Mesothelial cell of epicardium (in vitro differentiated cells): ENCODE measurements at places on chromosomes 13 and 19. TPM values are rescaled to one million over a fixed set of nuclear protein-coding genes. Genes with fewer than 3 reads are reported as not detected.
A peak's percentile ranks its signal among the peaks of the same experiment; 100 is the strongest.

- no peaks in the 10 kb centered on the region for H3K36me3 ChIP-seq
These were observed 81.2 kb upstream of the STK24 start for GRCh38 chr13:98658131-98658530.

GRCh38 chr19:48689449-48689848 is 6.3 kb upstream of the FUT2 start:
- H3K27ac ChIP-seq: peak overlapping the region; percentile 26
- H3K36me3 ChIP-seq: peaks cover 7% of the 10 kb centered on the region
- no peak overlapping the region for H3K4me3 ChIP-seq
- peaks cover 10% of the 10 kb centered on the region for H3K4me1 ChIP-seq

GRCh38 chr19:54473071-54473891 is at the start of gene CDC42EP5:
CDC42EP5 (minus strand) TSS chr19:54473296; CDS start chr19:54465547, 7,749 bp downstream.
- peaks cover 8% of the 10 kb centered on the region for H3K36me3 ChIP-seq
- DNase-seq: peak; percentile 81
- peak within 1 kb of the TSS; percentile 93 for H3K27ac ChIP-seq
- peak within 1 kb of the TSS; percentile 60 for H3K4me3 ChIP-seq
- H3K4me1 ChIP-seq: peaks cover 42% of the 10 kb centered on the region

DNA sequence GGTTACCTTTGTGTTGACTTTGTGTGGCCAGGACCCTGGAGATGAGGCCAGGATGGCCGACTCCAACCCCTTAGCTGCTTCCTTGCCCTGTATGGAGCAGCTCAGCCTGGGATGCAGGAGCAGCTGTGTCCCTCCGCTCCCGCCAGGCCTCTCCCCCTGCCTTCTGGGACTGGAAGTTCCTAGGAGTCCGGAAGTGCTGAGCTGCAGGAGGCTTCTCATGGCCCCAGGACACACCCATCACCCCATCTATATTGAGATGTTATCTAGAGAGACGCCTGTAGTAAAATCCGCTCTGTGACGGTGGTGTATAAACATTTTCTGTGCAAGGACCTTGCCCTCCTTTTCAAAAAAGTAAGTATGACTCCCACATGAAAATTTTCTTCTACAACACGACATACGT is 27.0 kb downstream of the WTIP start:
- H3K4me1 ChIP-seq: peaks cover 3% of the 10 kb centered on the region
- H3K27ac ChIP-seq: no peak overlapping the region
- H3K36me3 ChIP-seq: no peaks in the 10 kb centered on the region

DNA sequence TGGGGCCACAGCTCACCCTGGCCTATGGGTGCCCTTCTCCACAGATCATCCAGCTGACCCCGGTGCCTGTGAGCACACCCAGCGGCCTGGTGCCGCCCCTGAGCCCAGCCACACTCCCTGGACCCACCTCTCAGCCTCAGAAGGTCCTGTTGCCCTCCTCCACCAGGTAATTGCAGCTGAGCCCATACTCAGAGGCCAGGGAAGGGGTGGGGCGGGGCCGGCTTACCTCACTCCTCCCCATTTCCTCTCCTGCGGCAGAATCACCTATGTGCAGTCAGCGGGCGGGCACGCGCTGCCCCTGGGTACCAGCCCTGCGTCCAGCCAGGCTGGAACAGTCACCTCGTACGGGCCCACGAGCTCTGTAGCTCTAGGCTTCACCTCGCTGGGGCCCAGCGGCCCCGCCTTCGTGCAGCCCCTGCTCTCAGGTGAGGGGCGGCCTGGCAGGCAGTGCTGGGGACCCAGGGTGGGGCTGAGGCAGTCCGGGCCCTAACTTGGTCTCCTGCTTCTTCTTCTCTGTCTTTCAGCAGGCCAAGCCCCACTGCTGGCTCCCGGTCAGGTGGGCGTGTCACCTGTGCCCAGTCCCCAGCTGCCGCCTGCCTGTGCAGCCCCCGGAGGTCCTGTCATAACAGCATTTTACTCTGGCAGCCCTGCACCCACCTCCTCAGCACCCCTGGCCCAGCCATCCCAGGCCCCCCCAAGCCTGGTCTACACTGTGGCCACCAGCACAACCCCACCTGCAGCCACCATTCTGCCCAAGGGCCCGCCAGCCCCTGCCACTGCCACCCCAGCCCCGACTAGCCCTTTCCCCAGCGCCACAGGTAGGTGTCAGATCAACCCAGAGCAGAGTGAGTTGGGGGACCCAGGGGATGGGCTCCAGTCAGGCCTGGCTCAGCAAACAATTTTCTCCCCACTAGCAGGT is 9.6 kb upstream of the PRR19 start:
- no peak overlapping the region for H3K4me3 ChIP-seq
- peaks cover 19% of the 10 kb centered on the region for H3K36me3 ChIP-seq
- H3K27ac ChIP-seq: no peak overlapping the region

- DNase-seq: no peak
- H3K4me1 ChIP-seq: peaks cover 21% of the 10 kb centered on the region
- no peak overlapping the region for H3K4me3 ChIP-seq
- no peak overlapping the region for H3K27ac ChIP-seq
- H3K36me3 ChIP-seq: peaks cover 7% of the 10 kb centered on the region
These were observed 384.9 kb downstream of the KCNRG start for GRCh38 chr13:50400035-50400726.

- no peaks in the 10 kb centered on the region for H3K36me3 ChIP-seq
- H3K4me1 ChIP-seq: peaks cover 14% of the 10 kb centered on the region
- DNase-seq: no peak
These were observed 1.6 kb upstream of the MLNR start for GRCh38 chr13:49218493-49219051.

The ZNF460 gene
- 72.7 to 80.0 TPM (median 76.2 TPM) in 3 replicates for total RNA-seq

The YIF1B gene
- total RNA-seq: 29.9 to 34.1 TPM (median 31.5 TPM) in 3 replicates

The EPN1 gene
- total RNA-seq: 99.6 to 104 TPM (median 102 TPM) in 3 replicates

The ZSCAN4 gene
- total RNA-seq: not detected in 3 replicates

The GNG7 gene
- 8.2 to 8.8 TPM (median 8.5 TPM) in 3 replicates for total RNA-seq

The FPR3 gene
- total RNA-seq: not detected in 3 replicates

The CYP4F3 gene
- total RNA-seq: not detected in 3 replicates
